ENCODE measurements at places on chromosomes 3 and 15.

DNA sequence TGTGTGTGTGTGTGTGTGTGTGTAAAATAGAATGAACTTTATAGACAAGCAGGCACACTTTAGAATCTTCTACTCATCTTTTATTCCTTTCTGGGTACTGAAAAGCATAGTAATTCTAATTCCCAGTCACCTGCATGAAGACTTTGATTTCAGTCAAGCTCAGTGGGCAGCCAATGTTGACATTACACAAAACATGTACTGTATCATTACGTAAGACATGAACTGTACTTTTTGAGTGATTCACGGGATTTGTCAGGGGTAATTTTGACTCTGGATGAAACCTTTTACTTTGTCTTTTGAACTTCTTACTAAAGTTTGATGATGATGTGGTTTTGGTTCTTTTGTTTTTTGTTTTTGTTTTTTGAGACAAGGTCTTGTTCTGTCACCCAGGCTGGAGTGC lies 38.8 kb downstream of the PTPRG start:
- DNase-seq: no peak

DNA sequence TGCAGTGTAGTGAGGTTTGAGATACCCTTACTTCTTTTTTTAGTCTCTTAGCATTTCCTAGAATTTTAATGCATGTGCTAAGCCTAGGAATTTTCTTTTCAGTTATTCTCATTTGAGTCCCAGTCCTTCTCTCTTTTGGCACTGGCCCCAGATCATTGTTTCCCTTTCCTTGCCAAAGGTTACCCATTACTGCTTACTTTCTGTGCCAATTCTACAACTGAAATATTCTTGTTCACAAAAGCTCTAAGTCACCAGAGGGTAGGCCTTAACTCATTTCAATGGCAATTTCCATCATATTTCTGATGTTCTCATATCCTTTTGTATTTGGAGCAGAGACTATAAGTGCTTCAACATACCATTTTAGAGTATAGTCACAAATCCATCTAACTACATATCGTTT lies 199.6 kb upstream of the CBLB start:
- no peak for DNase-seq

GRCh38 chr3:76131396-76132153 lies 346.2 kb upstream of the ZNF717 start:
- no peak for DNase-seq

GRCh38 chr3:86793786-86794185 lies 197.2 kb downstream of the VGLL3 start:
- DNase-seq: no peak

DNA sequence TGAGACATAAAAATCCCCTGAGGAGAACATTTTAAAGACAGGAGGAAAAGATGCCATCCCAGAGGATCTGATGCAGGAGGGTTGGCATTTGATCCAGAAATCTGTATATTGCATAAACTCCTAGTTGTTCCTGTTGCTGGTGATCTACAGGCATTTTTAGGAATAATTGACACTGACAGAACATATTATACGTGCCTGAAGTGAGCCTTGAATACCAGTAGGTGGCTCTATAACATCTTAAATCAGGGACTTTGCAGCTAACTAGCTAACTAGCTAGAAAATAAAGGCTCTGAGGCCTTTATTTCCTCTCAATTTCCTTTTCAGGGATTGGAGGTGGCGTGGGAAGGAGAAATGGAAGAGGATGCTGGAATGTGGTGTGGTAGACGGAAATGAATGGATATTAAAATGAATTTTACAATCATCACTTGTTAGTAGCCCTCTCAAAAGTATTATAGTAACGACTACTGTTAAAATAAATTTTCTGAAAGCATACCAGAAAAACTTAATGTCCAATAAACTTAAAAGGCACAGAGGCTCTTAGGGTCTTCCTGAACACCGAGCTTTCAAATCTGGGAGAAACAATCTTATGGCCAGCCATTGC lies 73.8 kb upstream of the ZBED2 start:
- no peak for DNase-seq

GRCh38 chr3:3280396-3280795 lies 100.9 kb upstream of the CRBN start:
- no peak for DNase-seq

DNA sequence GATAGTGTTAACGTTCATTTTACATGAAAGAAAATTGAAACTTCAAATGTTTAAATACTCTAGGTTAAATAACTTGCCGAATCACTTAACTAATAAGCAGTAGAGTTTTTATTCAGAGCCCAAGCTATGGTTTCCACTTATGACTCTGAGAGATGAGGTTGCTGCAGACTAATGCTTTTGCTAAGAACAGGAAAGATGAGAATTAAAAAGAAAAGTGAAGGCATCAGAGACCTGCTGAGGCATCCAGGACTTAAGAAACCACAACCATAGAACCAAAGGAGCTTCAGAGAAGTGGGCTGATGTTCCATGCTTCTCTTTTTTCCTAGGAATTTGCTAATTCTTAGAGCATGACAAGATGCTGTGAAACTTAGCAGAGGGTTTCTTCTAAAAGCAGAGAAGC lies 9.5 kb downstream of the HMG20A start:
- DNase-seq: no peak

GRCh38 chr3:41477399-41478014 lies 278.2 kb downstream of the CTNNB1 start:
- no peak for DNase-seq

Measured in nucleus accumbens (tissue), 56 donors.